Cerebellar nuclear complex (tissue), 1 donor: ENCODE measurements at places on chromosomes 4 and X.

DNA sequence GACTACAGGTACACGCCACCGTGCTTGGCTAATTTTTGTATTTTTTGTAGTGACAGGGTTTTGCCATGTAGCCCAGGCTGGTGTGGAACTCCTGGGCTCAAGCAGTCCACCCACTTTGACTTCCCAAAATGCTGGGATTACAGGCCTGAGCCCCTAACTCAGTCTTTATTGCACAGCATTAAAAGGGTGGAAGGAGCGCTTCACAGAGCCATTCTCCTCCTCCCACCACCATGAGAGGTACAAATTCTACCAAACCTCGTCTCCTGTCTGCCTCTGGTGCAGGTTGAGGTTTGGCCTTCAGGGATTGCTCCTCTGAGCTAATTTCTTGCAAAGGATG lies 52.3 kb downstream of the TLR10 start:
- no peak for DNase-seq

- DNase-seq, result no peak
Measured at GRCh38 chr4:184821242-184821641, 4.5 kb downstream of the ACSL1 start.

DNA sequence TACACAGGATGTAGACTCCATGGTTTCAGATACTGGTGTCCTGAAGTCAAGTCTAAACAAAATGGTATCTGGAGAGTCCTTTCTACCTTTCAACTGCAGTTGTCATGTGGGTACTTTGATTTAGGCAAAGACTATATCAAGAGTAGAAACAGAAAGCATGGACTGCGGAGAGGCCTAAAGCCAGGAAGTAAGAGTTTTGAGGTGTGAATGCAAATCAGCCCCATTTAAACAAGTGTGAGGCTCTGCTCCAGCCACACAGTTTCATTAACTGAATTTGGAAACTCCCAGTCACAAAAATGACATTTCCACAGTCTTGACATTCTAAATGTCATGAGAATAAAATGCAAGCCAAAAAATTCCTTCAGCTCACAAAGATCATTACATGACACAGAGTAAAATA lies 87.2 kb upstream of the MCF2 start:
- no peak for DNase-seq

GRCh38 chr4:25863347-25863784 lies 578 bp upstream of the SEL1L3 start:
- no peak for DNase-seq

- DNase-seq, result no peak
Measured at GRCh38 chr4:108902769-108903168, 139.9 kb upstream of the ETNPPL start.
